Activated naive CD4-positive, alpha-beta T cell treated with anti-CD3 and anti-CD28 coated beads, Interleukin-2, amount 50 U/mL, for 72 hours (primary cell): ENCODE measurements at places on chromosomes 7 and 10.
A peak's percentile ranks its signal among the peaks of the same experiment; 100 is the strongest.

- DNase-seq = no peak
Observed at GRCh38 chr10:63376560-63377304, 89.0 kb downstream of the JMJD1C start.

GRCh38 chr10:78817361-78817760 lies 251.4 kb upstream of the ZMIZ1 start:
- DNase-seq = no peak

- DNase-seq = no peak
Observed at GRCh38 chr7:96388166-96388565, 66.3 kb upstream of the SLC25A13 start.

DNA sequence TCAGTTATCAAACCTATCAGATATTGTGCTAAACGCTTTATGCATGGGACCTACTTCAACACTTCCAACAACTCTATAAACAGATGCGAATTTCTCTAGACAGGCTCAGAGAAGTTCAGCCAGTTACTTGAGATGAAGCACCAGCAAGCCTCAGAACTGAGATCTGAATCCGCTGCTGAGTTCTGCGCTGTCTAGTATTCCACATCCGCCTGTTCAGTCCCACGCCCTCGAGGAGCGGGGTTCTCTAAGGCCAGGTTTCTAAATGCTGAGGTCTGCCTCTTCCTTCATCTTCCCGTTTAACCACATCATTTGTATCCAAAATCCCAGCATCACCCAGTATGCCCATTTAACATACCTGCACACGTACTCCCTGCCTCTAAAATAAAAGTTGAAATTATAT lies 297.8 kb upstream of the ZNF32 start:
- DNase-seq = no peak

GRCh38 chr7:116392806-116393205 lies 106.7 kb upstream of the CAV2 start:
- no peak for DNase-seq

DNA sequence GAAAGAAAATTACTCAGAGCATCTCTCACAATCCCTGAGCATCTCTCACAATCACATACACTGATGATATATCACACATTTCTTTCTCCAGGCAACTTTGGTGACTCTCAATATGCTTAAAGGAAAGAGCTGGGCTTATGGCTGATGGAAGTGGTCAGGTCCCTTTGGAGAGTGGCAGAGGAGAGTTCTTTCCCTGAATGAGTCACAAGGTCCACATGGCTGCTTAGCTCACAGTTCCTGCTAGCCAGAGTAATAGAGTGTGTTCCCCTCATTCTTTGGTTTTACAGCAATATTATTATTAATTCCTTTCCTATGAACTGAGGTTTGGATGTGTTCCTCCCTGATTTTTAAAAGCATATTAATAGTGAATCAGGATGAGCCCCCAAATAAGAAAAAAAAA lies 287.4 kb downstream of the C7orf25 start:
- no peak for DNase-seq

DNA sequence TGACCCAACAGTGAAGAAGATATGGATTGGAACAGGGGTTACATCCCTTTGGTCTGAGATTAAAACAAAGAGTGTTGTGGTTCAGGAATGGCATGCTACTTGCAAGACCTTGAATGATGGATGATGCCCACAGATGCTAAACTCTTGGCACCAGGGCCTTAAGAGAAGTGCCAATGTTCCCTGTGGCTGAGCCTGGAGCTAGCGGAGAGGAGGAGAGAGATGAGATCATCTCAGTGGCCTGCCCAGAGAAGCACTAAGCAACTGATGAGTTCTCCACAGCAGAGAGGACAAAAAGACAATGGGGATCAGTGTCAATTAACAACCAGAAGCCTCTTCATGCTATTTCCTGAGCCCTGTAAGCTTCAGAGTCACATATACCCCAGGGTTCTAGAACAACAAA lies 97.8 kb downstream of the ELAPOR2 start:
- no peak for DNase-seq

DNA sequence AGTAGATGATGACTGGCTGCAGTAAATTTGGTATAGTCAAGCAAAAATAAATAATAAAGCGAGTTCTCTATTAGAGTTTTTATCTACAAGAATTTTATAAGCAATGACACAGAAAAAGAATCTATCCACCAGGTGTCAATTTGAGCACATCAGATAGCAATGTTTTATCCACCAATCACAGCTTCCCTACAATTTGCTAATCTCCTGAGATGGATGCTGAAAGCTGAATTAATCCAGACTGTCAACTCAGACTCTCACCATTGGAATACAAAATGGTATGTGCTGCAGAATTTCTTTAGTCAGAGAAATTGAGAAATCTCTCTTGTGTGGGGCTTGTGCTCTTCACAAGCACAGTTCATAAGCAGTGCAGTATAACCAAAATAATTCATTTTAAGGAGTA lies 888.9 kb upstream of the GHITM start:
- DNase-seq = no peak

GRCh38 chr10:119817991-119818888 lies 54.4 kb downstream of the MCMBP start:
- DNase-seq = no peak

GRCh38 chr7:80842022-80842790 lies 76.6 kb downstream of the SEMA3C start:
- no peak for DNase-seq

DNA sequence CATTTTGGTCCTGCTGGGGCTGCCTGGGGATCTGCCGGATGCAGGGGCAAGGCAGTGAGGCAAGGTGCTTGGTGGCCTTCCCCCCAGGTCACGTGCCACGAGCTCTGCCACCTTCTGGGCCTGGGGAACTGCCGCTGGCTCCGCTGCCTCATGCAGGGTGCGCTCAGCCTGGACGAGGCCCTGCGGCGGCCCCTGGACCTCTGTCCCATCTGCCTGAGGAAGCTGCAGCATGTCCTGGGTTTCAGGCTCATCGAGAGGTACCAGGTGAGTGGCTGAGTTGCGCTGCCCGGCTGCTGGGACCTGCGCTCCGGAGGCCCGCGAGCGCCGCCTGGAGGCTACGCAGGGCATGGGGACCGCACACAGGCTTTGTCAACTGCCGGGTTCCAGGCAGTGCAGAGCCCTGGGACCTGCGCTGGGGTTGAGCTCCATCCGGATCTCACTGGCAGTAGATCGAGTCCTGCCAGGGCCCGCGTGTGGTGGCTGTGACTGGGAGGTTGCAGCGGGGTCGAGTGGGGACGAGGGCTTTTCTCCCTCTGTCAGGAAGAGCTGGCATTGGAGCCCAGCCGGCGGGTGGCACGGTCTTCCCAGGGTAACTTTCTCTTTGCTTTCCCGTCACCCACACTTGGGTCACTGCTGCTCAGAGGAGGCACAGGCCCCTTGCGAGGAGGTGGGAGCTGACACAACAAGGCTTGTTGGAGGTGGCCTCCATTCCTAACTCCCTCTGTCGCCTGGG lies 21.7 kb downstream of the AMZ1 start:
- DNase-seq = peak; percentile 85

GRCh38 chr7:16428672-16429071 lies 7.3 kb upstream of the CRPPA start:
- no peak for DNase-seq

DNA sequence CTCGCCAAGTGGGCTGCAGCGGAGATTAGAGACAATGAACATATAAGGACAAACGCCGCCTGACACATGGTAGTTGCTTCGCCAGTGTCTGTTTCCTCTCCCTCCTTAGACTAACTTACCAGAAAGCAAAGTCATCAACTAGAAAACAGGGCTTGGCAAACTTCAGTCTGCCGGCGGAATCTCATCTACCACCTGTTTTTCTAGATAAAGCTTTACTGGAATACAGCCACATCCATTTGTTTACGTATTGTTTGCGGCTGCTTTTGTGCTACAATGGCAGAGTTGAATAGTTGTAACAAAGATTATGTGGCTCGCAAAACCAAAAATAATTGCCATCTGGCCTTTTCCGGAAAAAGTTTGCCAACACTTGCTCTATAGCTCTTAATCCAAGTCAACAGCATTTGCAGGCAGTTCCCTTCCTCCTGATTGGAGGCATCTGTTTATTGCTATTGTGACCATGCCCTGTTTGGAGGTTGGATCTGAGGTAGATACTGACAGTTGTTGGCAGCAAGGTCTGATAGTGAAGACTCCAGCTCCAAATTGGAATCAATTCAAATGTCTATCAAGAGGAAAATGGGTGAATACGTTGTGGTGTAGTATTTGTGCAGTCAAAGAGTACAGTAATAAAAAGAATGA lies 260.6 kb downstream of the POU6F2 start:
- DNase-seq = no peak

DNA sequence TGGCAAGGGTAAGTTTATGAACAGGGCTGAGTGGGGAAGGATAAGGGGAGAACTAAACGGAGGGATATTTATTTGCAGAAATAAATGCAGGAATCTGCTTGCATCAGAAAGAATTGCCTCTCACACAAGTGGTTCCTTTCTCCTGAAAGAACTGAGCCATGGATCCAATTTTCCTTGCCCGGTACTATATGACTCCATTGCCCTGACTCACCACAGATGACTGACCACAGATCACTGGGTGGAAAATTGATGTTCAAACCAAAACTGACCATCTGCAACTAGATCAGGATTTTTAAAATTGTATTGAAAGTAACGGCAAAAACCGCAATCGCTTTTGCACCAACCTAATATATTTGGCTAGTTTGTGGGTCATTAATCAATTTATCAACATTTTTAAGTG lies 6.2 kb upstream of the MACC1 start:
- no peak for DNase-seq

- no peak for DNase-seq
Observed at GRCh38 chr7:127678337-127678736, 26.3 kb downstream of the SND1 start.

- no peak for DNase-seq
Observed at GRCh38 chr10:12617191-12618175, 268.1 kb downstream of the CAMK1D start.
